ENCODE measurements at places on chromosomes 16 and 17.

GRCh38 chr16:1351582-1352362, at the start of the genes GNPTG and TSR3:
TSS of gene GNPTG (plus strand) at chr16:1351931. CDS start at chr16:1351966, 35 bp downstream.
TSS of gene TSR3 (minus strand) at chr16:1351878. CDS start at chr16:1351804, 74 bp downstream.
- peak; percentile 90 for DNase-seq

GRCh38 chr16:2529061-2529931, 1.9 kb downstream of the CEMP1 start:
- no peak for DNase-seq

- DNase-seq, result no peak
These were observed 25.9 kb upstream of the EFCAB13 start for GRCh38 chr17:47297661-47298400.

DNA sequence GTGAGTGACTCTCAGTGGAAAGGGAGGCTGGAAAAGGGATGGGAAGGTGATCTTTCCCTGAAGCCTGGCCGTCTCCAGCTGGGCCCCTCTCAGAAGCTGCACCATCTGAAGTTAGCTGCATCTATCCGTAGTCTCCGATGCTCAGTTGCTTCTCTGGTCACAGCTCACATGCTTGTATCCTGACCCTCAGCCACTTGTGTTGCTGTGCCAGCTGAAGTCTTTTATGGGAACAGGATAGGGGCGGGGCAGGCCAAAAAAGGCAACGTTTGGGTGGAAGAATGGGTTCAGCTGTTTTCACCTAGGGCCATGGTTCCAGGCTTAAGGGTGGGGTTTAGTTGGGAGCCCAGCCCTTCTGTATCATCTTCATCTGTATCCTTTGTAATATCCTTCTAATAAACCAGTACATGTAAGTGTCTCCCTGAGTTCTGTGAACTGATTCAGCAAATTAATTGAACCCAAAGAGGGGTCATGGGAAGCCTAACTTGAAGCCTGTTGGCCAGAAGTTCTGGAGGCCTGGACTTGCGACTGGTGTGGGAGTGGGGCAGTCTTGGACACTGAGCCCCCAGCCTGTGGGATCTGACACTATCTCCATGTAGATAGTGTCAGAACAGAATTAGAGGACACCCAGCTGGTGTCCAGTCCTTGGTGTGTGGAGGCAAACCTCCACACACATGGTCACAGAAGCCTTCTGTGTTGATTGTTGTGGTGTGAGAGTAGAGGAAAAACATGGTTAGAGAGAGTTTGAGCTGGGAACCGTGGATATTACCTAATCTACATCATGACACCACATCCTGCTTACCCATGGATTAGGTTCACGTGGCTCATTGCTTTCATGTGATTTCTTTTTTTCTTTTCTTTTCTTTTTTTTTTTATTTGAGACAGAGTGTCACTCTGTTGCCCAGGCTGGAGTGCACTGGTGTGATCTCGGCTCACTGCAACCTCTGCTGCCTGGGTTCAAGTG, 49.3 kb upstream of the FBXO47 start:
- no peak for DNase-seq

- DNase-seq, result peak; percentile 52
These were observed 2.7 kb downstream of the PLEKHH3 start for GRCh38 chr17:42673885-42674754.

DNA sequence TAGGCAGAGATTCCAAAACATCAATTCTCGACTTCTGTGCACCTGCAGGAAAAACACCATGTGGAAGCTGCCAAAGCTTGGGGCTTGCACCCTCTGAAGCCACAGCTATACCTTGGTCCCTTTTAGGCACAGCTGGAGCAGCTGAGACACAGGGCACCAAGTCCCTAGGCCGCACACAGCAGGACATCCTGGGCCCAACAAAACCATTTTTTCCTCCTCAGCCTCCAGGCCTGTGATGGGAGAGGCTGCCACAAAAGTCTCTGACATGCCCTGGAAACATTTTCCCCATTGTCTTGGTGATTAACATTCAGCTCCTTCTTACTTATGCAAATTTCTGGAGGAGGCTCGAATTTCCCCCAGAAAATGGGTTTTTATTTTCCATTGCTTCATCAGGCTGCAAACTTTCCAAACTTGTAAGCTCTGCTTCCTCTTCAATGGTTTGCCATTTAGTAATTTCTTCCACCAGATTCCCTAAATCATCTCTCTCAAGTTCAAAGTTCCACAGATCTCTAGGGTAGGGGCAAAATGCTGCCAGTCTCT, 24.3 kb upstream of the COL1A1 start:
- DNase-seq, result no peak

DNA sequence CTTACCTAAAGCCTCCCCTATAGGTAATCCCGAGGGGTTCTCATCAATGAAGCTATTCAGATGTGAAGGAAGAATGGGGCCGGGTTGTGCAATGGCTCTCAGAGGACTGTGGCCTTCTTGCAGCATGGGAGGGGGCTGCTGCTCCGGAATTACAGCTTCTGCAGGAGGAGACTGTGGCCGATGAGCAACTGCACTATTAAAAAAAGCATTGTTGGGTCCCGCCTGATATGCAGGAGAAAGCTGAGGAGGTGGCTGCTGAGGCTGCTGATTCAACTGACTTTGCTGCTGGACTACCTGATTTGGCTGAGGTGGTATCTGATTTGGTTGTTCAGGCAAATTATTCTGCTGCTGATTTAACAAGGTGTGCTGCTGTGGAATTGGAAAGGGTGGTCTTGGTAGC, 64.8 kb downstream of the CACNG1 start:
- DNase-seq, result no peak

GRCh38 chr17:30340801-30341356, 7.0 kb upstream of the TMIGD1 start:
- DNase-seq, result no peak

- no peak for DNase-seq
These were observed 25.1 kb upstream of the ITGA2B start for GRCh38 chr17:44414394-44415155.

- peak; percentile 29 for DNase-seq
These were observed 29.0 kb upstream of the HOXB13 start for GRCh38 chr17:48757524-48757961.

DNA sequence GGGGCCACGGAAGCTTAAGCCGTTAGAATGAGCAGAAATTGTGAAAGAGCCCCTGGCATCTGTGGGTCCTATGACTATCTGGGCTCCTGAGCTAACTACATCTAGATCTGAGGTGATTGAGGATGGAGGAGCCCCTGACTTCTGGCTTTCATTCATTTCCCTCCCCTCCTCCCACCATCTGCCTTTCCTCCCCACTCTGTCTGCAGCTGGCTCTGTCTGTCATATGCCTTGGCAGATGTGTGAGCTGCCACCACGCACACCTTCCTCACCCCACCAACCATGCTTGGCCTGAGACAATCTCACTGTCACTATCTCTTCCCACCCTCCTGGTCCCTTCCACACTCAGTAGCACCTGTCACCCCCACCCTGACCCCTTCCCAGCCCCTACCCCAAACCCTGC, 5.1 kb downstream of the CD300E start:
- no peak for DNase-seq

DNA sequence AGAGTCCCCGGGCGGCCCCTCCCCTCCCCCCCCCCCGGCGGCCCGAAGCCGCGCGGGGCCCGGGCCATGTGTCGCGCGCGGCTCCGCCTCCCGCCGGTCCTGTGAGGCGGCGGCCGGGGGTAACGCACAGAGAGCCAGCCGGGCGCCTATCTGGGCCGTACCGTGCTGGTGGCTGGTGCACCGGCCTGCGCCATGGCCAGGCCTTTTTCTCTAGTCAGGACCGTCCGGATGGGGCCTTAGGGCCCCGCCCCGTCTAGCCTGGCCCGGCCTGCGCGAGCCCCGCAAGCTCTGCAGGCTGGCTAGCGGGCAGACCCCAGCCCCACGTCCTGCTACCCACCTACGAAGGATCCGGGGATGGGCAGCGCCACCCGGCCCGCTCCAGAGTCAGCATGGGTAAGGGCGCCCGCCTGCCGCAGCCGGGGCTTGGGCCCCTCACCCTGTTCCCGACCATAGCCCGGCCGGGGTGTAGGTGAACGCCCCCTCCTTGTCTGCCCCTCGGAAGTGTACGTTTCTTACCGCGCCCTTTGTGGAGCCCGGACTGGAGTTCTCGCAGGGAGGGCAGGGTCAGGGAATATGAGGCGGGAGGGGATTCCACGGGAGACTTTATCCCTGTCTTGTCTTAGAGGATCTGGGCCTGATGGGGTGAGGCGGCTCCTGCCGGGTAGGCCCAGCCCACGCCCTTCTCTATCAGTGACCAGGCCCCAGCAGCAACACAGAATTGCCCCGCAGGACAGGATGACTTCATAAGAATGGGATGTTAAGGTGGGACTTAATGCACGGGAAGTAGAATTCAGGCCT, at the start of gene CENPT:
Gene CENPT, minus strand, starts transcription at position 630 of the 798 bp plus-strand sequence. CDS start 13,834 bp downstream, outside the sequence.
- DNase-seq, result peak; percentile 69

GRCh38 chr17:35064516-35065215, 1.2 kb upstream of the RFFL start:
- no peak for DNase-seq

- DNase-seq, result no peak
These were observed 36.1 kb downstream of the NLK start for GRCh38 chr17:28078341-28079229.

DNA sequence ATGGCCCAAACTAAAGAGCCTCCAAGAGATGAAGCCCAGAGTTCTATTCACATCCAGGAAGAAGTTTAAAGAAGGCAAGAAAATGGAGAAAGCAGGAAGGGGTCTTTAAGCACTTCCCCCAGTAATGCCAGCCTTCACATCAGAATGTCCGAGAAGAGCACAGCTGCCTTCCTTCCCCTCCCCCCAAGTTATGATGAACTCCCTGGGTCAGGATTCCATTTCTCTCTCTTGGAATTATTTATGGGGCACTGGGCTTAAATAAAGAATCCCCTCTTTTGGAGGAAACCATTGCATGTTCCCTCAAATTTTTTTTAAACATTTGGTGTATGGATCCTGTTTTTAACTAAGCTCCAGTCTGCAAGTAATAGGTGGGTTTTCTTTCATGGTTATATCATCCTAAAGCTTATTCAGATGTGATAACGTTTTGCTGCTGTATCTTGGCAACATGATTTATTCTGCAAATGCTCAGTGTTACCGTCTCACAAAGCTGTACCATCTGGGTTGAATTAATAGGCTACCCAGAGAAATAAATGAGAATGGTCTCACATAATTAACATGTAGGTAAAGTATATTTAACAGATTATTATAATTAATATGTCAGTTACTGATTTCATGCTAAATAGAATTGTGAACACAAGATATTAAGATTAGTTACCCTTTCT, 160.9 kb upstream of the TOX3 start:
- no peak for DNase-seq

DNA sequence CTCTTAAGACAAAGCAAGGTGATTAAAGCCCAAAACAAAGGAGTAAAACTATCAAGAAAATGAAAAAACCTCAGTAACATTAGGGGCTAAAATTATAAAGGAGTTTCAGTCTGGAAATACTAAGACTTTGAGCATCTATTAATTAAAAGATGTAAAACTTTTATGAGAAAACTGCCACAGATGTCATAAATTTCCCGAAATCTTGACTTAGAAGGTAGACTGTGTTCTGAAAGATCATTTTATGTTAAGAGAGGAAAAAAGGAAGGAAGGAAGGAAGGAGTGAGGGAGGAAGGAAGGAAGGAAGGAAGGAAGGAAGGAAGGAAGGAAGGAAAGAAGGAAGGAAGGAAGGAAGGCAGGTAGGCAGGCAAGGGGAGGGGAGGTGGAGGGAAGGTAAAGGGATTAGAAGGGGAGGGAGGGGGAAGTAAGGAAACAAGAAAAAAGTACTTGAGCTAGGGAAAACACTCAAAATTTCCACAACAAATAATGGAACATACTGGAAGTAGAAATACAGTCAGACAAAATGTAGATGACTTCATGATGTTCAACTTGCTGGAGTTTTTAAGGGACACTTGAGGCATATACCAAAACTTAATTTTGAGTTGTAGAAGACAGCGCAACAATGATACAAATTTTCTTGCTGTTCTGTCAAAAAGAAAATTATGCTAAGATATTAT, 2.0 kb downstream of the KRTAP4-5 start:
- DNase-seq, result no peak

GRCh38 chr16:50302472-50303005, 36.2 kb downstream of the ADCY7 start:
- no peak for DNase-seq
